ENCODE measurements at places on chromosomes 5 and 9.
A peak's percentile ranks its signal among the peaks of the same experiment; 100 is the strongest.

GRCh38 chr9:38368731-38369130, 23.8 kb upstream of the ALDH1B1 start:
- no peak for DNase-seq

GRCh38 chr9:125440411-125440810, 178.8 kb downstream of the GAPVD1 start:
- no peak for DNase-seq

- no peak for DNase-seq
These were observed 45.4 kb downstream of the CFAP95 start for GRCh38 chr9:69865986-69866385.

DNA sequence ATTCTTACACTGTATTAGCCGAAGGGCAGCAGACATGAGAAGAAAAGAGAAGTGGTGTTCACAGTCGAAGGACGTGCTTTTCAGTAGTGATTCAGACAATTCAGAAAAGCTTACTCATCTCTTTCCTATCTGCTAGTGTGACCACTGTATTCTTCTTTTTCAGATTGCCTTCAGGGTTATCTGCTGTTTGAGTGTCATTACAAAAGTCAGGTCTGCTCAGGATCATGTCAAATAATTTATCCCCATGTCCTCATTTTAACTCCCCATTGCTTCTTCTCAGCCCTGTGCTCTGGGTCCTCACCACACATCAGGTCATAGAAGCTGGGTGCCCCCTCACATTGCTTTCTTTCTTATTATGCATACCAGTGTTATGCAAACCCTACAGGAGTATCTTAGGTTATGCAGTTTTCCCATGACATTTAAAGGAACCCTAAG, 394.0 kb downstream of the CETN3 start:
- no peak for DNase-seq

GRCh38 chr9:113652355-113653152, 189.0 kb downstream of the RGS3 start:
- DNase-seq, result no peak

- DNase-seq, result no peak
These were observed 797 bp downstream of the FAM78A start for GRCh38 chr9:131275332-131276093.

DNA sequence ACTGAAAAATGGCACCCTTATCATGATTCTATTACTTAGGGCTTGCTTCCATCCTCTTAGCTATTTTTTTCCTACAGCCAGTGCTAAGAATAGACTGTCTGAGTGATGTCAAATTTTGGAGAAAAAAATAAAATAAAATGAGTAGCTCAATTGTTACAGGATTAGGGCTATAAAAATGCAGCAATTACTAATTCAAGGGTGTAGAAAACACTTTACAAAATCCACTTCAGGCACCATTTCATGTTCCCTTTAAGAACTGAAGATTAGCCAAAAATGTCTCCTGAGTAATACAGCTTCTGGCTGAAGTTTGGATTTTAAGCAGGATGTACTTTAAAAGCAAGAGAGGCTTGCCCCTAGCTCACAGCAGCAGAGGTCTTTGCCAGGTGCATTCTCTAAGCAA, 240.5 kb upstream of the IRX1 start:
- DNase-seq, result no peak

- DNase-seq, result no peak
These were observed 179.8 kb downstream of the FANCC start for GRCh38 chr9:95137587-95138145.

GRCh38 chr9:15289603-15290002, 17.4 kb downstream of the TTC39B start:
- no peak for DNase-seq

DNA sequence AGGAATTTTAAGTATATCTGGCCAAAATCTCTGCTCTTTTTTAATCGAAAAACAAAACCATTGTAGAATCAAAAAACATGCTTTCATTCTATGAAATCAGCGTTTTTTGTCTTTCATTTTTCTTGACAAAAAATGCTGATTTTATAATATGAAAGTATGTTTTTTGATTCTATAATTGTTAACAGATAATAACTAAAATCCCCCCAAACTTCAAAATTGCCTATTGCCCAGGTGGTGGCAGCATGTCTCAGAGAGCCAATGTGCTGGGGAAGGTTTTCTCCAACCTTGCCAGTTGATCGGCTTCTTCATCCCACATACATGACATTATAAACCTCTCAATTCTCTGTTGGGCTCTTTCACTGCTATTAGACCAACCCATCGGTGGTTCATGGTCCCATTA, 5.1 kb upstream of the SMIM15 start:
- no peak for DNase-seq

DNA sequence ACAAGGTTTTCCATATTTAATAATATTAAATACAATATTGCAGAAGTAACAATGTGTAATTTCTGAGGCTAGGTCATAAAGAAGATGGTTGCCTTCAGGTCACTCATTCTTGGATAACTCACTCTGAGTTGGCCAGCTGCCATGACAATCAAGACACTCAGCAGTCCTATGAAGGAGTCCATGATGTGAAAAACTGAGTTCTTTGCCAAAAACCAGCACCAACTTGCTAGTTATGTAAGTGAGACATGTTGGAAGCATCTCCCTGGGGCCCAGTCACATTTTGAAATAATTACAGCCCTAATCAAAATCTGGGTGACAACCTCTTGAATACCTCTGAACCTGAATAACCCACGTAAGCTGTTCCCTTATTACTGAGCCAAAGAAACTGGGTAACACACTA, 453.2 kb downstream of the CDH18 start:
- DNase-seq, result peak; percentile 62

- DNase-seq, result no peak
These were observed 42.1 kb downstream of the DTWD2 start for GRCh38 chr5:118946138-118946800.

DNA sequence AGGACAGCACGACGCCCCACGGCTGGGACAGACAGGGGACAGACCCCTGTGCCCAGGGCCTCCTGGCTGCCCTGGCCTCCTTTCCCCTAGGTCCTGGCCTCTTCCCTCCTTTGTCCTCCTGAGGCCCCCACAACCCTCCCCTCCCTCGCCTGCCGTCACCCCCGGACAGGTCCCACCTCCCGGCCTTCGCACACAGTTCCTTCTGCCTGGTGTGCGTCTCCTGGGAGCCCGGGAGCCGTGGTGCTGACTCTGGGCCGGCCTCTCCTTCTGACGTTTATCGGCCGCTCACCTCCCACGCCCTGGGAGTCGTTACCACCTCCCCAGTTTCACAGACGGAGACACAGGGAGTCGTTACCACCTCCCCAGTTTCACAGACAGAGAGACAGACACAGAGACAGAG, 25.1 kb upstream of the NOTCH1 start:
- DNase-seq, result no peak

- no peak for DNase-seq
These were observed 10.2 kb downstream of the MAPK9 start for GRCh38 chr5:180281706-180282105.

- no peak for DNase-seq
These were observed 54.7 kb downstream of the SREK1 start for GRCh38 chr5:66198837-66199236.

DNA sequence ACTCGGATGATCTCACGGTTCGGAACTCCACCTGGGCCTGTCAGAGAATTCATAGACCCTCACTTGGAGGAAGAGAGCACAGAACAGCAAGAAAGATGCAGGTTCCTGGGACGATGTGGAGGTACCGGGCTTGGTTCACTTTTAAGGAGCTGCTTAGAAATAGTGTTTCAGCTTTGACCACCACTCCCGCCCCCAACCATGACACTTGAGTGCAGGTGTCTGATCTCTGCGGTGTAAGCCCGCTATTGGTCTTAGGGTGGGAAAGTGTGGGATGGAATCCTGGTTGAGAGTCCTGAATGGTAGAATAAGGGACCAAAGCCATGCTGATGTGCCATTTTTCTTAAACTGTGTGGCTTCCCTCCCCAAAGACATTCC, 97.2 kb upstream of the LMX1B start:
- no peak for DNase-seq

DNA sequence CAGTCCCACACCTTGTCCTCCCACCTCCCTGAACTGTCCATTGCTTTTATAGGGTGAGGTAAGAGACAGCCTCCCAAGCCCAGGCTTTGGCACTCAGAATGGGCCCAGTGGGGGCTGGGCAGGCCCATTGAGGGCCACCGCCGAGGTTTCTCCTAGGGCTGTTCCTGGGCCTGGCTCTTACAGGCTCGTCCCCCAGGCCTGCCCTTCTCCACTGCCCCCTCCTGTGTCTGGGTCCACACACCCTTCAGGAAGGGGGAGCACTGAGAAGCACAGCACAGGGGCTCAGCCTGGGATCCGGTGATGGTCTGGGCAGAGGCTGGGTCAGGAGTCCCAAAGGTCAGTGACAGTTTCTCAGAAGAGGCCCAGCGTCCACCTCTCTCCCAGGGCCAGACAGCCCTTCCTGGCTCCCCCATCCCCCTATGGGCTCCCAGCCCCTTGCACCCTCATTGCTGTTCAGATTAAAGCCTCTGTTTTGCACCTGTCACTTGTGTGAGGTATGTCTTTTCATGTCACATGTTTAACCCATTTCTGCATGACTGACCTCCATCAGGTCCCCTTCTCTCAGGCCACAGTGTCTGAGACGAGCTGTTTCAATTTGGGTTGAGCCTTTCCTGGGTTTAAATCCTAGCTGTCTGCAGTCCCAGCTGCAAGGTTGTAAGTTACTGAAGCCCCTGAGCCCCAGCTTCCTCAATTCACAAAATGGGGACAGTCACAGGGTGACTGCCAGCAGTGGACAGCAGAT, 29.4 kb downstream of the IER5L start:
- DNase-seq, result no peak

GRCh38 chr9:82538634-82539033, 524.3 kb downstream of the RASEF start:
- DNase-seq, result no peak

- no peak for DNase-seq
These were observed 28.8 kb downstream of the G3BP1 start for GRCh38 chr5:151800532-151800931.

DNA sequence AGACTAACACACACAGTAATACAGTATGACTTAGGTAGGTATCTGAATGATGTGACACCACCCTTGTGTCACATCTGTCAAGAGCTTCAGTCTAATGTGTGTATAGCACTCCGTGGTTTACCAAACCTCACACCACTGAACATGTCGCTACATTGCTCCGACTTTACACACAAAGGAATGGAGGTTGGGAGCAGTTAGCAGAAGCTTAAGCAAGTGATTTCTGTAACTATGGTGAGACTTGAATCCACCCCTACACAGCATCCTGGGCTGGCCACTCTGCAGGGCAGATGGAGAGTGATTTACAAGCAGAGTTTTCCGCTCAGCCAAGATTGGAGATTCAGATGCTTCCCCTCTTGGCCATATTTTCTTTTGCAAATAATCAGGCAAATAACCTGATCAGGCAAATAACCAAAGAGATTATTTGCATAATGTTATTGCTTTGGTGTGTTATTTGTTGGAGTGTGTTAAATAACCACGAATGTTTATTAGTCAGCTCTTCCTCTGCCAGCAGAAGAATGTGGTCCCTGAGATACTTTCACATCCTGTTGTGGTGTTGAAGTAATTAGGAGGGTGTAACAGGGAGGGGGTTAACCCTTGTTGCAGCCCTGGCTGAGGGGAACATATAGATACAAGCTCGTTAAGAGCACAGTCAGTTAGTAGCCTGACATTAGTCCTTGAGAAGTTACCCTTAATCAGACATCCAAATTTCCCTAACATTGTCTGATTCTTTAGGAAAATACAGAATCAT, 92.8 kb downstream of the SNX18 start:
- DNase-seq, result no peak

- DNase-seq, result no peak
These were observed 62.2 kb upstream of the IRX2 start for GRCh38 chr5:2813678-2814077.

DNA sequence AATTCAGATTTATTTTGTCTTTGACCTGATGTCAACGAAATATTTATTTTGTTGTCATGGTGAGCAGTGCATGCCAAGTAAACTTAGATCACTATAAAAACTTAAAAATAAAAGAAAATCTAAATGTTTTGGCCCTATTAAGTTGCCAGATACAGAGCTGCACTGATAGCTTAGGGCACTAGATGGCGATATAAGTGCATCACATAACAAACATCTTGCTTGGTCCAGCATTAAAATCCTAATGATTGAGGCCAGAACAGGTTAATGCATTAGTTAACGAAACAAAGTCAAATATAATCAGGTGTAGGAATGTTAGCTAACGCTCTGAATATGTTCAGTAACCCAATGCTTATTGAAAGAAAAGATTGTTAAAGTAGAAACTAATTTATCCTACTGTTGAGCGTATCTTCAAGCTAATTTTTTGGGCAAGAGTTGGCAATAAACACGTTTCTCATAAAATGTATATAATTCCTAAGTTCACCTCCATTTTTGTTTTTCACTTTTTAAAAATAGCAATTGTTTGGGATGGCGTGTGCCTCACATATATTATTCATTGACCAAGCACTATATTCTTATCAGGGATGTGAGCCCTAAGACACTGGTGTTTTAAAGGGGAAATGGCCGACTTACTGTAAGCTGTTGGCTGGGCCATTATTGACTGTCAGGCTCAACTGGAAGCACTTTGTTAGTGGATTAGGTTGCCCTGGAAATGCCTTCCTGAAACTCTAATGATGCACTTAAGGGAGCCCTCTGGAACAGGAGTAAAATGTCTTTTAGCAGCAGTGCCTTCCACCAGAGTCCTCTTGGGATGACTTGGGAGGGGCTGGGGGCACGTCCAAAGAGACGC, 33.3 kb downstream of the KCTD16 start:
- DNase-seq, result no peak

DNA sequence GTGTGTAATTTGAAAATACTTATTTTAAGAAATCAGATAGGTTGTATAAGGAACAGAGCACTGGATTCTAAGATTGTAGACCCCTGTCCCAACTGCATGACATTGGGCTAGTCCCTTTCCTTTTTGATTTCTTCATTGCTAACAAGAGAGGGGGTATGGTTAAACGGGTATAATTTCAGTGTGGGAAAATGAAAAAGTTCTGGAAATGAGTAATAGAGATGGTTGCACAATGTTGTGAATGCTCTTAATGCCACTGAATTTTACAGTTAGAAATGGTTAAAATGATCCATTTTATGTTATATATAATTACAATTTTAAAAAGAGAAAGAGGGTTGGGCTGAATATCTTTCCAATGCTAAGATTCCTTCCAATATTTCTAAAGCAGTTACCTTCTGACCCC, 103.3 kb upstream of the LHFPL2 start:
- DNase-seq, result no peak

- DNase-seq, result no peak
These were observed 23.1 kb upstream of the SHB start for GRCh38 chr9:38092200-38092524.

DNA sequence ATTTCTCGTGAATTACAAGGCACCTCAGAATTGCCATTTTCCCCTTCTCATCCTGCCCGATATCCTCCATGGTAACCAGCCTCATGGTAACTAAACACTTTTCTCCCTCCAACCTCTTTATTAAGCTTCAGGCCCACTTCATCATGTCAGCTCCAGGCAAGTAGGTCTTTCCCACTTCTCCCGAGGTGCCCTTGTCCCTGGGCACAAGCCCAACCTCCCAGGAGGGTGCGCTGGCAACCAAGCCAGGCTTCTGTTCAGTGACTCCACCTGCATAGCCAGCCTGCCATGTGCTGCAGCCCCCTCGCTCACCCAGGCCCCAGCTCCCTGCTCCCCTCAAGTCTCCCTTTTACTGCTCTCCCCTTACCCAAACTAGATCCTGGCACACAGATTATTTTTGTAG, 47.4 kb upstream of the AFAP1L1 start:
- DNase-seq, result no peak

Measured in NCI-H2171 (cell line).